ENCODE measurements at places on chromosomes 4 and X. TPM values are rescaled to one million over a fixed set of nuclear protein-coding genes. Genes with fewer than 3 reads are reported as not detected.

Gene UGT2B7
- total RNA-seq, result 0.22 TPM

Gene TMEM150C
- 2.5 TPM for total RNA-seq

Gene FMR1NB
- total RNA-seq, result not detected

Gene VBP1
- 312 TPM for total RNA-seq

Gene FGB
- total RNA-seq, result not detected

Gene DAPP1
- total RNA-seq, result not detected

Gene RHOXF2B
- not detected for total RNA-seq

Gene LGI2
- 0.93 TPM for total RNA-seq

Gene CITED1
- total RNA-seq, result not detected

Gene IL2
- not detected for total RNA-seq

Gene TASL
- not detected for total RNA-seq

Gene DMP1
- not detected for total RNA-seq

Gene FTSJ1
- total RNA-seq, result 113 TPM

Gene NAP1L2
- 0.60 TPM for total RNA-seq

Gene CFI
- total RNA-seq, result 1.1 TPM

Gene FAM47B
- not detected for total RNA-seq

Gene ADRA2C
- total RNA-seq, result 5.9 TPM

Gene GPR119
- total RNA-seq, result not detected

Gene HSFX2
- total RNA-seq, result not detected

Gene CSN1S1
- not detected for total RNA-seq

Gene SMIM10
- 0.40 TPM for total RNA-seq

Gene MXRA5
- 1.1 TPM for total RNA-seq

Gene OFD1
- 23.8 TPM for total RNA-seq

Gene LIAS
- total RNA-seq, result 12.5 TPM

Gene NDST4
- total RNA-seq, result not detected

Gene DRD5
- not detected for total RNA-seq

Gene SYTL4
- 5.7 TPM for total RNA-seq

All from A172 (cell line).